ENCODE measurements at places on chromosomes 12 and 14. TPM values are rescaled to one million over a fixed set of nuclear protein-coding genes. Genes with fewer than 3 reads are reported as not detected.

Gene TRHDE
- polyA plus RNA-seq, result 0.47 TPM

Gene KDM2B
- 18.6 TPM for polyA plus RNA-seq

Gene PKP2
- polyA plus RNA-seq, result 0.91 TPM

Gene PGF
- 3.0 TPM for polyA plus RNA-seq

Gene OR4N5
- polyA plus RNA-seq, result not detected

Gene FRS2
- 4.7 TPM for polyA plus RNA-seq

Measured in lung (tissue), 17 donors.